ENCODE measurements at places on chromosomes 12 and 14. TPM values are rescaled to one million over a fixed set of nuclear protein-coding genes. Genes with fewer than 3 reads are reported as not detected.

DNA sequence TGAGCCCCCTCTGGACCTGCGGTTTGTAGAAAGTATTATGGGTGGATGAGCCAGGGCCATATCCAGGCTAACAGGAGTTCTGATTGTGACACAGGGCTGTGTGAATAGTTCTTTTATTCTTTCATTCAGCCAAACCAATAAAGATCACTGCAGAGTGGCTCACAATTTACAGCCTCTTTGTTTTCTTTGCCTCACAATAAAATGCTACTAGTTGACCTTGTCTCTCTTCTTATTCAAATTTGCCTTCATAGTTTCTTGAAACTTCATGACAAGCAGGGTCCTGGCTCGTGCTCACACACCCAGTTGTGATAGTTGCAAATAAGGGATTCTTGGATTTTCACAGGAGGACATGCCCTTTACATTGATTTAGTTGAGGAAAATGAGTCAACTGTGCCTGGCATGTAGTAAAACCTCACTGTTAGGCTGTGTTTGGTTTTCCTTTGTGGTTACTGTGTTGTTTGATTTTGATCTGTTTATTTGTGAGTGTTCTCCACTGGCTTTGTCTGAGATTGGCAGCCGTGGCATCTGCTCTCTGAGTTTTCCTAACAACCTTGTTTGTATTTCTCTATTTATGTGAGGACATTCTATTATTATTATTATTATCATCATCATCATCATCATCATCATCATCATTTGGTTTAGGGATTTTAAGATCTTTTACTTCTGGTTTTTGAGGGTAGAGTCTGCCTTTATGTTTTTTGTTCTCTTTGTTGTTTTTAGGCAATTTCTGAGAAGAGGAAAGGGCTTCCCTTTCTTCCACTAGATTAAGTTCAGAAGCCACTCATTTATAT lies 2.7 kb upstream of the KRT6B start:
- DNase-seq: no peak

DNA sequence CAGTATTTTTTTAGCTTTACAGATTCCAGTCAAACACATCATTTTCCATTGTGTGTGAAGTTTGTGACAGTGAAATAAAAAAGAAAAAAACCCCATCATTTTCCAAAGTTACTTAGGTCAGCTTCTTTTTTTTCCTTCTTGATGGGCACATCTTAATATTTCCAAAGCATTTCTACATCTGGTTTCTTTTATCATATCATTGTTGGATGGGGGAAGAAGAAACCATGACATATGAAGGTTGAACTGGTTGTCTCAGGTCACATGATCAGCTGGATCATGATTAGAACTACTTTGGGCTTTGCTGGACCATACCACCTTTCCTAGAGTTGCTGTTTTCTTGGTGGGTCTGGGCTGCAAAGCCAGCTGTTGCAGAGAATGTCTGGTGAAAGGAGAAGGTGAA lies 59.8 kb downstream of the FOS start:
- no peak for DNase-seq

DNA sequence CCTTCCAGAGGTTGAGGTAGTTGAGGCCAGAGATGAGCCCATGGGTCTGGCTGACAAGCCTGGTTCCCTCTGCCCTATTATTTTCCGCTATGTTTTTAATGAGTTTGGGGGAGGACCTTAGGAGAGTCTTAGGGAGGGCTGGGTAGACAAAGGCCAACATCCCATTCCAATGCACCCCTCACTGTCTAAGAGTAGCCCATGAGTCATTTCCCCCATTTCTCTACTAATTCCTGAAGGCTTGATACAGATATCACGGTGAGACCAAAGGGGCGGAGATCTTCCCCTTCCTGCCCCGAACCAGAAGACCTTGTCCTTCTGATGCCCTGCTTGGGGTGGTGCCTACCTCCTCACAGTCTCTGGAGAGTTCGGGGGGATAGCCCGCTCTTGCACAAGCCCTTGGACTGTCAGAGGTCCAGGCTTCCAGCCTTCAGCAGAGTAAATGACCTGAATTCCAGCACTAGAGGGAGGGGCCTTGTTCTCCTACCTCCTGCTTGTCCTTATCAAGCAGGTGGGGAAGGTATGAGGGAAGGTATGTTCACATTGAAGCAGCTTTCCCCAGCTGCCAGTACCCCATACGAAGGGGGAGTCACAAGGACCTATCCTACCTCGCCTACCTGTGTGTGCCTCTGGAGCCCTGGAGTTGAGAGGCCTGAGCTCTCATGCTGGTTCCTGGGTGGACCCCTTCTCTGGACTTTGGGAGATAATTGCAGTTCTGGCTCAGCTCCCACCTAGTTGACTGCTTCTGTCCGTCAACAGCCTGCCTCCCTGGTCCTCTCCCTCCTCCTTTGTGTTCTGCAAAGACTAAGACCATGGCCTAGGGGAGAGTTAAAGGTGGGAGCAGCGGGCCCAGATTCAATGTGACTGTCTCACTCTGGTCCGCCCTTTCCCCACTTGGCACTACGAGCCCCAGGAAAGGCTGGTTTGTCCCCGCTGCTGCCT lies 3.7 kb downstream of the PSMB11 start:
- no peak for DNase-seq

Gene OLR1
- total RNA-seq: not detected

All from esophagus squamous epithelium (tissue), 5 donors.